ENCODE measurements at places on chromosomes 5 and 9.

DNA sequence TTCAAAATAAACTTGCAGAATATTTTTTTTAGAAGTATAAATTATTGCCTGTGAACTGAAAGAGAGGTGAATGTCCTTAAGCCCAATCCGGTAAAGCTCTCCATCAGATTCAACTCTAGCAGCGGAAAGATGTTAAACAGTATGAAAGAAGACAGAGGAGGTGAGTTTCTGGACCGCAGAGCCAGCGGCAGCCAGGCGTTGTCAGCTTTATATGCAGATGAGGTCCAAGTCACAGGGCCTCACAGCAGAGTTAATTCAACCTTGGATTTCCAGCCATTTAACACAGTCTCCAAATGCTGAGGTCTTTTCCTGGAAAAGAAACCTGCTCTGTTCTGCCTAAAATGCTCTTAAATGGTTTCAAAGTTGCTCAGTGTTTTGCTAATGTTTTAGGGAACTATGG is 75.5 kb downstream of the OTULIN start:
- H3K27ac ChIP-seq = no peak overlapping the region
- peaks cover 8% of the 10 kb centered on the region for H3K4me1 ChIP-seq
- no peaks in the 10 kb centered on the region for H3K27me3 ChIP-seq
- H3K36me3 ChIP-seq = 0 out of 2 replicates have a peak, but pooled peaks cover 2% of the 10 kb centered on the region
- no peak for DNase-seq
- H3K4me3 ChIP-seq = no peak overlapping the region

- peaks cover 72% of the 10 kb centered on the region for H3K36me3 ChIP-seq
- no peak overlapping the region for H3K27ac ChIP-seq
- H3K27me3 ChIP-seq = no peaks in the 10 kb centered on the region
- H3K4me3 ChIP-seq = no peak overlapping the region
These were observed 24.3 kb upstream of the POMT1 start for GRCh38 chr9:131478421-131478868.

- H3K27me3 ChIP-seq = no peaks in the 10 kb centered on the region
- DNase-seq = no peak
- H3K36me3 ChIP-seq = no peaks in the 10 kb centered on the region
- H3K4me1 ChIP-seq = peaks cover 9% of the 10 kb centered on the region
- no peak overlapping the region for H3K27ac ChIP-seq
These were observed 121.3 kb downstream of the ADAMTS2 start for GRCh38 chr5:179223961-179224360.

DNA sequence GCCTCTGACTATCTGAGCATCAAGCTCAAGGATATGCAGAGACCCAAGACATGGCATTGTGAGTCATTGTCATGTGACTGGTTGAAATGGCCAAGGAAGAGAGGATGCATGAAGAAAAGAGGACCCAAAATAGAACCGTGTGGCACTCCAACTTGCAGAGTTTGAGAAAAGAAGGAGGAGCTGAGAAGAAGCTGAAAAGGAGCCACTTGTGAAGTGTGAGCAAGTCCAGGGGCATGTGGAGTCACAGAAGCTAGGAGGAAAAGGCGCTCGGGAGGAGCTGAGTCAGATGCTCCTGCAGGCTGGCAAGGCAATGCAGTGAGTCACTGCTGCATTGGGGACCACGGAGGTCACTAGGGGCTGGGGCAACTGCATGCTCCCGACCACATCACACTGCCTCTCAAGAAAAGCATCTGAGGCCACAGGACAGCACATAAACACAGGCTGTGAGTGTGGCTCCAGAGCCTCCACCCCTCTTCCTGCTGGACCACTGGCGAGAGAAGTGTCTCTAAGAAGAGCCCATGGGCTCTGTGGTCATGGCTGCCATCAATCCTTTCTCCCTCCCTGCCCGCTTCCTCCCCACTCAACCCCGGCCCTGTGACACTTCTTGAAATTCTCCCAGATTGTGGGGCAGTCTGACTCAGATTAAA is 197.6 kb downstream of the DRD1 start:
- H3K4me3 ChIP-seq = no peak overlapping the region
- H3K27me3 ChIP-seq = no peaks in the 10 kb centered on the region
- no peaks in the 10 kb centered on the region for H3K36me3 ChIP-seq
- no peak for DNase-seq
- H3K4me1 ChIP-seq = no peaks in the 10 kb centered on the region

DNA sequence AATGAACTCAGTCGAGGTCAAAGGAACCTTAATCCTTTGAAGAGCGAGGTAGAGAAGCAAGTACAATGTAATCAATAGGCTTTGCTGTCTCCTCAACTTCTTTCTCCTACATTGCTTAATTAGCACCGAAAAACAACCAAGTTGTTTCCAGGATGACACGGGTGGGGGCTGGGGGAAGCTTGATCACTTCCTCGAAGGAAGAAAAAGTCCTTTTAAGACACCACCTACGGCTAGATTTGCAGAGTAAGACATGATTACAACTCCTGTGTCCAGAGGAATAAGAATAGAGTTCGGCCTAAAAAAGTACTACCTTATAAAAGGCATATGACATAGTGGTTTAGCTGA is 811 bp upstream of the ARRDC3 start:
- peak overlapping the region; percentile 42 for H3K4me3 ChIP-seq
- no peaks in the 10 kb centered on the region for H3K36me3 ChIP-seq
- DNase-seq = no peak
- H3K4me1 ChIP-seq = no peaks in the 10 kb centered on the region

GRCh38 chr5:96537386-96537785 is 104.3 kb upstream of the PCSK1 start:
- no peaks in the 10 kb centered on the region for H3K27me3 ChIP-seq
- H3K4me3 ChIP-seq = no peak overlapping the region
- DNase-seq = no peak
- no peaks in the 10 kb centered on the region for H3K4me1 ChIP-seq
- no peak overlapping the region for H3K27ac ChIP-seq

GRCh38 chr9:703392-703791 is 138.1 kb upstream of the DMRT1 start:
- no peaks in the 10 kb centered on the region for H3K36me3 ChIP-seq
- no peak overlapping the region for H3K4me3 ChIP-seq
- H3K27me3 ChIP-seq = no peaks in the 10 kb centered on the region
- H3K27ac ChIP-seq = no peak overlapping the region
- H3K4me1 ChIP-seq = no peaks in the 10 kb centered on the region

GRCh38 chr5:88888848-88889188 is 5.8 kb upstream of the MEF2C start:
- H3K36me3 ChIP-seq = no peaks in the 10 kb centered on the region
- H3K27ac ChIP-seq = no peak overlapping the region
- H3K27me3 ChIP-seq = peaks cover 2% of the 10 kb centered on the region

DNA sequence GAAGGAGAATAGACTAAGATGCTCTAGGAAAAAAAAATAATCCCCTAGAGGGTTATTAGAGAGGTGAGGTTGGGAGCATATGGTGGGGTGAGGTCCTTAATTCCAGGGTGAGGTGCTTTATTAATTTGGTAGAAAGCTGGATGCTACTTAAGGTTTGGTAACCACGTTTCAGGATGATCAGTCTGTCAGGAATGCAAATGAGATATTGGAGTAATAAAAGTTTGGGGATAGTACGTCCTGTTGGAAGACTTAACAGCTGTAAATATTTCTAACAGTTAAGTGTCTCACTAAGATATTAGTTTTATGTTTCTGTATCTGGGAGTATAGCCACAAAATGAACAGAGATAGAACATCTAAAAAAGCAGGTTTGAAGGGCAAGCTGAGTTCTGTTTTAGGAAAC is 578.9 kb downstream of the CETN3 start:
- H3K27me3 ChIP-seq = no peaks in the 10 kb centered on the region
- no peak overlapping the region for H3K27ac ChIP-seq
- H3K4me3 ChIP-seq = no peak overlapping the region
- no peaks in the 10 kb centered on the region for H3K36me3 ChIP-seq
- DNase-seq = no peak

DNA sequence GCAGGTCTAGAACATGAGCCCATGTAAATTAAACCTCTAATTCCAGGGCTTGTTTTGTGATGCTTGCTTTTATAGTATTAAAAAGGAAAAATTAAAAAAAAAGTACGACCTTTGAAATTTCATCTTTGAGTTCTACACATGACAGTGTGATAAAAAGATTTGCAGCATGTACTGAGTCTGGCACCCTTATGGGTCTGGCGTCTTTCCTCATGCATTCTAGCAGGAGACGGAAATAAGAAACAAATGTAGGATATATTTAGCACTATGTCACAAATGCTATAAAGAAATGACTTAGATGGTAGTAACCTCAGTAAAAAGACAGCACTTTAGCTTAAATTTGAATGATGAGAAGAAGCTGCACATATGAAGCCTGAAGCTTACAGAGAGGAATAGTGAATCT is 1474.3 kb upstream of the CDH6 start:
- no peaks in the 10 kb centered on the region for H3K4me1 ChIP-seq
- DNase-seq = no peak
- no peaks in the 10 kb centered on the region for H3K27me3 ChIP-seq
- H3K36me3 ChIP-seq = no peaks in the 10 kb centered on the region

DNA sequence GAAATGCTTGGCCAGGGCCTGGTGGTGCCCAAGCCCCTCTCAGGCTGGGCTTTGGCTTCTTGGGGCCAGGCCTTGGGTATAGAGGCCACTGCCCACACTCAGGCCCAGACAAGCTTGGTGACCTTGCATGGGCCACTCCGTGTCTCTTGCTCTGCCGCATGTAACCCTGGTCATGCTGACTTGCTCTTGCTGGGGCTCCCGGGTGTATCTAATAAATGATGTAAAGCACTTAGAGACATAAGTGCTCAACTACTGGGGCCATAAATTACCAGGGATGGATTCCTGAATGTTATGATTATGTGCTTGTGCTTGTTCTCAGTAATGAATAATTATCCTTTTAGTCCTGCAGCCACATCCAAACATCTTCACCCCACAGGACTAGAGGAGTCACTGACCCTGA is 54.0 kb downstream of the C5orf15 start:
- DNase-seq = no peak
- H3K4me3 ChIP-seq = no peak overlapping the region
- no peaks in the 10 kb centered on the region for H3K27me3 ChIP-seq

GRCh38 chr5:102231693-102232619 is 64.1 kb downstream of the SLCO4C1 start:
- no peak overlapping the region for H3K27ac ChIP-seq
- no peaks in the 10 kb centered on the region for H3K36me3 ChIP-seq
- H3K4me3 ChIP-seq = no peak overlapping the region
- no peak for DNase-seq

- H3K36me3 ChIP-seq = no peaks in the 10 kb centered on the region
- no peak for DNase-seq
- 0 out of 2 replicates have a peak, but pooled peaks cover 2% of the 10 kb centered on the region for H3K4me1 ChIP-seq
- H3K4me3 ChIP-seq = no peak overlapping the region
- no peak overlapping the region for H3K27ac ChIP-seq
These were observed 238.4 kb downstream of the TRPM3 start for GRCh38 chr9:70883056-70883455.

- H3K4me3 ChIP-seq = no peak overlapping the region
- H3K4me1 ChIP-seq = no peaks in the 10 kb centered on the region
- no peak for DNase-seq
- H3K36me3 ChIP-seq = no peaks in the 10 kb centered on the region
These were observed 78.5 kb upstream of the EPB41L4B start for GRCh38 chr9:109399258-109399767.

DNA sequence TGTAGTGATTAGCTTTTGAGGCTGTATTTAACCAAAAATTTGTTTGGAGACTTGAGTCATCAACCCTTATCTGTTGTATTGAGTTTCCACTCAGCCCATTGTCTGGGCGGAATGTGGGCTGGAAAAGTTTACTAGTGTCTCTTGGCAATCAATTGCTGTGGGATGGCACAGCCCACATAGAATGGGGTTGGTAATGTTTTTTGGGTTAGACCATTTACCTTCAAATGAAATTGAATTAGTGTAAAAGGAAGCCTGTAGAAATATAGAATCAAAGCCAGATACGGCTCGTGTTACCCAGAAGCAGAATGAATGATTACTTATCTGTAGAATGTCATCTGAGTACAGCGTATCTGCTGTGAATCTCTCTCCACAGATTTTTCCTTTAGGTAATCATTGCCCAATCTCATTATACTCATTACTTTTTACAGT is 142.9 kb downstream of the AOPEP start:
- H3K4me1 ChIP-seq = no peaks in the 10 kb centered on the region
- no peaks in the 10 kb centered on the region for H3K27me3 ChIP-seq
- no peak overlapping the region for H3K4me3 ChIP-seq
- H3K27ac ChIP-seq = no peak overlapping the region

- no peak overlapping the region for H3K27ac ChIP-seq
- H3K36me3 ChIP-seq = no peaks in the 10 kb centered on the region
- no peak for DNase-seq
- H3K27me3 ChIP-seq = no peaks in the 10 kb centered on the region
These were observed 6.0 kb upstream of the NIPBL start for GRCh38 chr5:36870399-36871040.

DNA sequence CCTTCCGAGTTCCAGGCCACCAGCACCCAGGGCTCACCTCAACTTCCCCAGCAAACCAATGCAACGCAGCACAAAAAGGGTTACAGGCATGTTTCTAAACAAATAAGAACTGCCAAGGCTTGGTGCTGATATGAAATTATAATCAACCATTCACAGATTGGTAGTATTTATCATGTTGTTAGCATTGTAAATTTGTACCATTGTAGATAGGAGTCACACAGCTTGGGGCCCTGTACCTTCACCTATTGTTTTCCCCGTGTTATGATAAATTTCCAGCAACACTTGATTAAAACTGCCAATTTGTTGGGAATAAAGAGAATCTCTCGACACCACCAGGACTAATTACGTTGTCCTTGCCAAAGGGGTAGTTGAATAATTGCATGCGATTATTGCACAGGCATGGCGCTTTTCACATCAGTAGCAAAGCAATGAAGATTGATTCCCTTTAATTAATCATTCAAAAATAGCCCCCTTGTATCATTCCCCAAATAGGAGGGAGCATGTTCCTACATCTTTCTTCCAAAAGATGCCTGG is 454.1 kb downstream of the ZNF608 start:
- H3K4me3 ChIP-seq = no peak overlapping the region
- DNase-seq = no peak
- H3K27ac ChIP-seq = no peak overlapping the region
- no peaks in the 10 kb centered on the region for H3K36me3 ChIP-seq

DNA sequence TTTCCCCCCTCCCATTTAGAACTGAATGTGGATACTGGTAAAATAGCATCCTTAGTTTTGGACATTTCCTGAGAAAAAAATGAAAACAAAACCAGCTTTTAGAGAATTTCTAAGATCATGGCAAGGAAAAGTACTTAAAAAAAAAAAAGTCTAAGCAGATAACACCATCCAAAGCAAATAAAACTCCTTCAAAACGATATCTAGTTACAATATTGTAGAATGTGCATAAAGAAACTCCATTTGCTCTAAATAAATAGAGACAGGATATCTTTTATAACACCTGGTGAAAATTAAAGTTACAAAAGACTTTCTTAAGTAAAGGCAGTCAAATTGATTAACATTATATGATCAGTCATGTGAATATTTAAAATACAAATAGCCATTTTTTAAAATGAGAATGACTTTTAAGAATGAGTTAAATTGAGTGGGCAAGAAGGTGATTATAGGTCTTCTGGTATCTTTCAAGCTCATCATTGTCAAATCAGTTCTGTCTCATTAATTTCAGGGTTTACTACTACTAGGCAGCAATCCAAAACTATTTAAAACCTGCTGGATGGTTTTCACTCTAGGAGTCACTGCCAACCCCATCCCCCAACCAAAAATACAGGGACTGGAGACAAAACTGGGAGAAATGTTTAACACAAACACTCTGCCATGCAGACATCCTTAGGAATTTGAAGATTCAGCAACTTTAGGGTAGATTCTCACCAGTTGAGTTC is 382.6 kb downstream of the ADGRV1 start:
- no peaks in the 10 kb centered on the region for H3K27me3 ChIP-seq
- no peak overlapping the region for H3K27ac ChIP-seq
- DNase-seq = no peak
- no peak overlapping the region for H3K4me3 ChIP-seq
- no peaks in the 10 kb centered on the region for H3K36me3 ChIP-seq

- H3K27ac ChIP-seq = no peak overlapping the region
- no peaks in the 10 kb centered on the region for H3K36me3 ChIP-seq
- H3K4me1 ChIP-seq = no peaks in the 10 kb centered on the region
- H3K27me3 ChIP-seq = no peaks in the 10 kb centered on the region
- DNase-seq = no peak
- no peak overlapping the region for H3K4me3 ChIP-seq
These were observed 181.5 kb downstream of the IRX2 start for GRCh38 chr5:2569774-2570542.
